Activated T-helper 1 cell treated with anti-CD3 and anti-CD28 coated beads, Interleukin-2, amount 50 U/mL, for 16 hours (primary cell): ENCODE measurements at places on chromosomes 3 and 15.

DNA sequence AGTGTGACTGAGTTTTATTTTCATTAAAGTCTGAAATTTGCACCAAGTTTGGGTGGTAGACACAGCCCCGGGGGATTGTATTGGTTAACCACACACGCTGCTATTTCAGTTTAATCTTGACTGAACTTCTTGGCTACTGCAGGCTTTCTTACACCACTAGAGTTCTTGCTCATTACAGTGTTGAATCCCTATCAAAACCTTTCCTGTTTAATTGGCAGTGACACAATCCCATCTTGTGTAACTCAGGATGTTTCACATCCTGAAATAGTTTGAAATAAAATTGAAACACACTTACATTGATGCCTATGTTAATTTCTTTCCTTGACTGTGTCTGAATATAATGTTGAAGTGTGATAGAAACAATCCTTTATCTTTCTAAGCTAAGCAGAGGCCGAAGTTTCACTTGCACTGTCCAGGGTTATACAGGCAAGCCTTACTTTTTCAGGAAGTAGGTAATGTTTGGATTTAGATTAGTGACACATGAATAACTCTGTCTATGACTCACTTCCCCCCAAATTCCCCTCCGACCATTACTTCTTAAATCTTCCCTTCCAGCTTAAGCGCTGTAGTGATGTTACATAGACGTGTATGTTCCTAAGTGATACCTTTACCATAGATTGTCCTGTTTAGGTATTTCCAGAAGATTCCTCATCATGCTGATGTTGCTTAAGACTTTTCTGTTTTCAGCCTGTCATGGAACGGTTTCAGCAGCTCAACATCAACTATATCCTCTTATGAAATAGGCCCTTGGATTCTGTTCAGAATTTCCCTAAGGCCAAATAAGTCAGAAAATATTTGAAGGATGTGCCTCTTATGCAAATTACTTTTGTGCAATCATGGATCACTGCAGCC lies 16.8 kb downstream of the ATG7 start:
- DNase-seq = no peak

DNA sequence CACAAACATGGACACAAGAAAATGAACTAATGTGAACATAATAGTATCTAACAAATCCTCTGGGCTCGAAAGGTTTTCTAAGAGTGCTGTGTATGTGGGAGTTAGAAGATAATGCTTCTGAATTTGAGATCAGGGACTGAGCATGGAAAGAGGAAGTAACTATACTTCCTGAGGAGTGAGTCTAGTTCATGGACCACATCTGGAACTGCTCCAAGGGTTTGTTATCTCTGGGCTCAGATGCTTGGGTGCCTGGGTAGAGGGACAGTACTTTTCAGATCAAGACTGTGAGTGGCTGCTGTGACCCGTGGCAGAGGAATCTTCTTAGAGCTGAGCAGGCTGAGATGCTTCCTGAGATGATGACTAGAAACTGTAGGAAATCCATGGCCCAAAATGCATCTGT lies 28.5 kb downstream of the TBC1D23 start:
- DNase-seq = no peak

GRCh38 chr15:32718821-32719716 lies 1.3 kb downstream of the GREM1 start:
- DNase-seq = no peak

DNA sequence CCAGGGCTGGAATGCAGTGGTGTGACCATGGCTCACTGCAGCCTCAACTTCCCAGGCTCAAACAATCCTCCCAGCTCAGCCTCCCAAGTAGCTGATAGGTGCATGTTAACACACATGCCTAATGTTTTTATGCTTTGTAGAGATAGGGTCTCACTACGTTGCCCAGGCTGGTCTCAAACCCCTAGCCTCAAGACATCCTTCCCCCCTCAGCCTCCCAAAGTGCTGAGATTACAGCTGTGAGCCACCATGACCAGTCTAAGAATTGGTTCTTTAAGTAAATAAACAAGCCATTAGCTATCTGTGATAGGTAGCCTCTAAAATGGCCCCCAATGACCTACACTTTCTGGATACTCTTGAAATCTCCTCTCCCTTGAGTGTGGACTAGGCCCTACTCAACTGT lies 3.7 kb downstream of the TRIM59 start:
- no peak for DNase-seq

DNA sequence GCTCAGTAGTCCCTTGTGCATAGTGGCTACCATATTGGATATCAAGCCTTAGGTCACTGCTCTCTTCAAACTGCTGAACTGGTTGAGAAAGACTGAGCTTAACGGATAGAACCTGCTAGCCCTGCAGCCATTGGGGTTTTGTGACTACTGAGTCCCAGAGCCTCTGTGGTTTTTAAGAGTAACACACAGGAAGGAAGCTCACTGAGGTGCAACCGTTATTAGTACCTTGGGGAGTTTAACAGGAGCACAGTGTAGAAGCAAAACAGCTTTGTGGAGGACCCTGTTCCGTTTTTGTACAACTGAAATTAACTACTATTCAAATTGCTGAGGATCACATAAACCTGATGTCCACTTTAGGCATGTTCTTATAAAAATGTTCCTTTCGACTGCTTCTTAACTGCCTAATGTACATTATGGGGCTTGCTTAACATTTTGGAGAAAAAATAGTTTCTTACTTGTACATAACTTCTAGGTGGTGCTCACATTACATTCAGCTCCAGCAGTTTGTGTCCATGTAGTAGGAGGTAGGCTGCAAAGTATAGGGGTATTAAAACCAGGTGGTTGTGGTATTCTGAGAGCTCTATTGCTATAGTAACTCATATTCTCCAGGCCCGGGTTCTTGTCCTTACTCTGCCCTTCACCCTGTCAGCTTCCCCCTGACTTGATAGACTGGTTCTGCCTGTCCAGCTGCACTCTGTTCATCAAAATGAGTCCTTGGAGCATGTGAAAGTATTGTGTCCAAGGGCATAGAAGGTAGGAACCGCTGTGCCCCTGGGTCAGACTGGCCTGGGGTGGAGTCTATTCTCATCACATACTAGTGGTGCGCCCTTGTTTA lies 17.3 kb downstream of the PXK start:
- DNase-seq = no peak

- DNase-seq = no peak
Observed at GRCh38 chr3:908839-909238, 184.0 kb upstream of the CNTN6 start.

- no peak for DNase-seq
Observed at GRCh38 chr3:20574746-20575145, 388.7 kb upstream of the SGO1 start.
